ENCODE measurements at places on chromosomes 11 and 22.

DNA sequence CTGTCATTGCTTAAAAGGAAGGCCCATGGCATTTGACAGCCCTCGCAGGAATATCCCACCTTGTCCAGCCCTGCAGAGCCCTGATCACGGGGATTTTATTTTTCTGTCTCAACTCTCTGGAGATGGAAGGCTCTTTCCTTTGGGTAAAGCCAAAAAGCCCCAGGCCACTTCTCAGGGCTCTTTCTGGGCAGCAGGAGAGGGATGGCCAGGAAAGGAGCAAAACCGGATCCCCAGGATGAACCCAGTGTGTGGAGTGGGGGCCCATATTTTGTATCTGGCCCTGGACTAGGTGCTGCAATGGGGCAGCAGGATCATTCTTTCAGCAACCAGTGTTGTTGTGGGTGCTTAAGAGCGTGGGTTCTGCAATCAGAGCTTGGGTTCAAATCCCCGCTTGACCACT lies 11.0 kb downstream of the CREB3L1 start:
- DNase-seq, result no peak

- no peak for DNase-seq
Measured at GRCh38 chr11:108491936-108492335, 6.2 kb downstream of the POGLUT3 start.

GRCh38 chr11:57500926-57501325 lies 14.6 kb downstream of the SLC43A1 start:
- no peak for DNase-seq

GRCh38 chr11:15195454-15196200 lies 80.9 kb downstream of the INSC start:
- DNase-seq, result no peak

DNA sequence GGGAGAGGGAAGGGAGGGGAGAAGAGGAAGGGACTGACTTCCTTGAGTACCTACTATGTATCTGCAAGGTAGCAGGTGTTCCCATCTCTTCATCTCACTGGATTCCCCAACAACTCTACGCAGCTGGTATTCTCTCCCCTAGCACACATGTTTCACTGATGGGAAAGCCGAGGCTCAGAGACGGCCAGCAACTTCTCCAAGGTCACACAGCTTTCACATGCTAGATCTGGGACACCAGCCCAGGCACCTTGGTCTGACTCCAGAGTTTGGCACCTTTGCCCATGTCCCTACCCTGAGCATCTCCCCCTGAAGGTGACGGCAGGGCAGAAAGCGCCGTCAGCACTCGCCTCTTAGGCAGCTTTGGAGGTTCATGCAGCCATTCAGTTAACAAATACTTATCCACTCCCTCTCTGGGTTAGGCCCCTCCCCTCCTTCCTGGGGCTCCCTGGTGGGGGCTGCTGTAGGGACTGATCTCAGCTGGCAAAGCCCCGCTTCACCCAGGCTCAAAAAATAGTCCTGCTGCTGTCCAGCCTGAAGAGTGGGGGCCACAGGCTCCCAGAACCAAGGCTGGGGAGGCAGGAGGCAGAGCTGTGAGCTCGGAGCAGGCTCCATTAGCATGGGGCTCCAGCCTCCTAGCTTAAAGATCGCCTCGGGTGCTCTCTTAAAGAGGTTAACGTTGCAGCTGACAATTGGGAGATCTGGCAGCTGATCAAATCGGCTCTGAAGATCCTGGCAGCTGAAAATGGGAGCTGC lies 79.4 kb downstream of the IGLL1 start:
- DNase-seq, result no peak

Data from CD4-positive, alpha-beta T cell treated with Interleukin-17A for 4 hours (primary cell).